ENCODE measurements at places on chromosomes 12 and 14. TPM values are rescaled to one million over a fixed set of nuclear protein-coding genes. Genes with fewer than 3 reads are reported as not detected.

DNA sequence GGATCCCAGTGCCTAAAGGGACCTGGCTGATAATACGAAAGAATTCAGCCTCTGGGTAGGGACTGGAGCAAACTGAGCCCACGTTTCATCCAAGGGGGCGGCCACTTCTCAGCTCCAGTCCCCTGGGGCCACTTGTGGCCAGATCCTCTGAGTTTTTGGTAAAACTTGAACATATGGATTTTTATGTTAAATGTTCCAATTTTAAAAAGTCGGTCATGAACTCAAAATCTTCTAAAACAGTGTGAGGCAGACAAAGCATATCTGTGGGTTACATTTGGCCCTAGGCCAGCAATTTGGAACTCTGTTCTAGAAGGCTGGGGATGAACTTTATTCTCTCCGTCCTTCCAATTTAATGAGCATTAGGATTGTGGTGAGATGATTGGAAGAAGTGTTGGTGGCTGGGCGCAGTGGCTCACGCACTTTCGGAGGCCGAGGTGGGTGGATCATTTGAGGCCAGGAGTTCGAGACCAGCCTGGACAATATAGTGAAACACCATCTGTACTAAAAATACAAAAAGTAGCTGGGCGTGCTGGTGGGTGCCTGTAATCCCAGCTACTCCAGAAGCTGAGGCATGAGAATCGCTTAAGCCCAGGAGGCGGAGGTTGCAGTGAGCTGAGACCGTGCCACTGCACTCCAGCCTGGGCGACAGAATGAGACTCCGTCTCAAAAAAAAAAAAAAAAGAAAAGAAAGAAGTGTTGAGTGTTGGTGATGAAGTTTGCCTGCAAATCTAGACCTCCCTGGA is 3.0 kb upstream of the PPP1CC start:
- peaks cover 26% of the 10 kb centered on the region for H3K4me1 ChIP-seq
- DNase-seq, result no peak
- H3K4me3 ChIP-seq, result no peak overlapping the region

DNA sequence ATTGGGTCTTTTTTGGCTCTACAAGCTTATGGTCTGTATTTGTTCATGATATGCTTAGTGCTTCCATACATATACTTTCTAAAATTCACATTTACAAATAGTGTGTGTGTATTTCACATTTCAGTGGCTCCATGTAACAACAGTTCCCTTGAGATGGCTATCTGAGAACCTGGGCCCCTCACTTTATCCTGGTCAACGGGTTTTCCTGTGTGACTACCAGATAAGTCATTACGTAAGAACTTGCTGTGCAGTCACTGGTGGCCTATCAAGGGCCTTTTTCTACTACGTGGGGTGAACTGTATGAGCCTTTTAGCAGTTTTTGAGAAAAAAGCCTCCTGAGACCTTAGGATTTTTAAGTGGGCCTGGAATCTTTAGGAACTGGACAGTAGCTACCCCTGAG is 454.1 kb downstream of the PCNX1 start:
- H3K36me3 ChIP-seq, result no peaks in the 10 kb centered on the region
- H3K27ac ChIP-seq, result peak overlapping the region; percentile 75
- H3K4me3 ChIP-seq, result no peak overlapping the region
- no peaks in the 10 kb centered on the region for H3K27me3 ChIP-seq

- peak overlapping the region; percentile 93 for H3K27ac ChIP-seq
- H3K27me3 ChIP-seq, result no peaks in the 10 kb centered on the region
- peak; percentile 81 for DNase-seq
- H3K4me3 ChIP-seq, result peak overlapping the region; percentile 93
Observed at GRCh38 chr14:77458249-77458950, 507 bp downstream of the AHSA1 start.

DNA sequence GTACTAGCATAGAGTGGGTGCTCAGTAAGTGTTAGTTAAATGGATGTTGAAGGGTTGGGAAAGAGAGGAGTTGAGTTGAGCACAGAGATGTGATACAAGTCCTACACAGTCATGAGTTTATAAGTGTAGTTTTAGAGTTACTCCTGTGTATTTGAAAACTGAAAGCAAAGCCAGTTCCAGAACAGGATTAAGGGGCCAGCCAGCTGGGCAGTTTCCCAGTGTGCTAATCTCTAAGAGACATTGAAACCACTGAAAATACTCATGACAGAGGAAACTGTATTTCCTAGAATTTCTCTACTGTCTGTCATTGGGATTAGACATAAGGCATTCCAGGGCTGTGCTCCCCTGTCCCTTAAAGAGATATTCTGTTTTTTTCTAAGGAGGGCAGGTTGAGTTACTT is 101.0 kb downstream of the DERA start:
- H3K4me1 ChIP-seq, result peaks cover 13% of the 10 kb centered on the region
- peaks cover 44% of the 10 kb centered on the region for H3K36me3 ChIP-seq
- no peak for DNase-seq
- H3K27me3 ChIP-seq, result no peaks in the 10 kb centered on the region
- H3K27ac ChIP-seq, result peak overlapping the region; percentile 26
- H3K4me3 ChIP-seq, result no peak overlapping the region

- no peak overlapping the region for H3K4me3 ChIP-seq
- no peak overlapping the region for H3K27ac ChIP-seq
- no peak for DNase-seq
- no peaks in the 10 kb centered on the region for H3K36me3 ChIP-seq
- peaks cover 7% of the 10 kb centered on the region for H3K4me1 ChIP-seq
- H3K27me3 ChIP-seq, result no peaks in the 10 kb centered on the region
Observed at GRCh38 chr14:102184316-102185035, 44.8 kb downstream of the WDR20 start.

GRCh38 chr14:74704656-74705055 is 8.2 kb downstream of the AREL1 start:
- no peak overlapping the region for H3K4me3 ChIP-seq
- peaks cover 25% of the 10 kb centered on the region for H3K36me3 ChIP-seq
- no peak for DNase-seq
- H3K27me3 ChIP-seq, result no peaks in the 10 kb centered on the region
- H3K27ac ChIP-seq, result no peak overlapping the region

GRCh38 chr12:12938541-12938940 is 13.4 kb downstream of the GPRC5D start:
- no peak overlapping the region for H3K4me3 ChIP-seq
- no peak for DNase-seq
- H3K36me3 ChIP-seq, result no peaks in the 10 kb centered on the region
- no peak overlapping the region for H3K27ac ChIP-seq

- H3K27me3 ChIP-seq, result no peaks in the 10 kb centered on the region
- no peak overlapping the region for H3K27ac ChIP-seq
- no peaks in the 10 kb centered on the region for H3K36me3 ChIP-seq
Observed at GRCh38 chr12:65204886-65205525, 35.6 kb downstream of the LEMD3 start.

DNA sequence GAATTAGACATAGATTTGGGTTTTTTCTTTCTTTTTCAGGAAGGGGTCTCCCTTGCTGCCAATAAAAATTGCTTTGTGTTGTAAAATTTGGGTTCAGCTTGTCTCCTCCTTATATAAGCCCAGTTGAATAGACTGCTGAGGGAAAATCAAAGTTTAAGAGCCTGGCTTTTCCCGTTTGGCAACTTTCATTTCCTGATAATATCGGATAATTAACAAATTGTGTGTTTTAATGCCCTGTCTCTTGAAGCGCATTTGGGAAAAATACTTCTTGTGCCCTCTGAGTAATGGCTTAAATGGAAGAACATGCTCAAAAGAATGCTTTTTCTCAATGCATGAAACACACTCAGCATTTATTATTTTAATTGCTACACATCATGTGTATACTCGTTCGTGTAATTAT is 198.0 kb upstream of the DCN start:
- H3K36me3 ChIP-seq, result no peaks in the 10 kb centered on the region
- no peak for DNase-seq
- no peak overlapping the region for H3K4me3 ChIP-seq
- no peak overlapping the region for H3K27ac ChIP-seq

- H3K27me3 ChIP-seq, result no peaks in the 10 kb centered on the region
- peak overlapping the region; percentile 99 for H3K27ac ChIP-seq
- DNase-seq, result no peak
- no peak overlapping the region for H3K4me3 ChIP-seq
- H3K36me3 ChIP-seq, result no peaks in the 10 kb centered on the region
Observed at GRCh38 chr12:6343518-6343917, 1.6 kb upstream of the TNFRSF1A start.

DNA sequence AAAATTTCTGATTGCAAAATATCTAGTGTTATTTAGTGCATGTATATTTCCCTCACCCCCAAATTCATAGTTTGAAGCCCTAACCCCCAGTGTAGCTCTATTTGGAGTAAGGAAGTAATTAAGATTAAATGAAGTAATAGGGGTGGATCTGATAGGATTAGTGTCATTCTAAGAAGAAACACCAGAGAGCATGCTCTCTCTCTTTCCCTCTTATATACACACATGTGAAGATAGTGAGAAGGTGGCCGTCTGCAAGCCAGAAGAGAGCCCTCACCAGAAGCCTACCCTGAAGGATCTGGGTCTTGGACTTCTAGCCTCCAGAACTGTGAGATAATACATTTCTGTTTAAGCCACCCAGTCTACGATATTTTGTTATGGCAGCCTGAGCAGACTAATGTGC is 120.3 kb downstream of the TMEM30B start:
- no peak overlapping the region for H3K27ac ChIP-seq
- DNase-seq, result no peak
- no peaks in the 10 kb centered on the region for H3K4me1 ChIP-seq
- no peak overlapping the region for H3K4me3 ChIP-seq
- H3K36me3 ChIP-seq, result no peaks in the 10 kb centered on the region

- H3K27ac ChIP-seq, result peak overlapping the region; percentile 69
- no peaks in the 10 kb centered on the region for H3K27me3 ChIP-seq
- peak; percentile 10 for DNase-seq
- H3K36me3 ChIP-seq, result peaks cover 9% of the 10 kb centered on the region
- H3K4me1 ChIP-seq, result peaks cover 55% of the 10 kb centered on the region
Observed at GRCh38 chr14:24108336-24108874, 6.2 kb upstream of the DCAF11 start.

- no peak overlapping the region for H3K4me3 ChIP-seq
- H3K36me3 ChIP-seq, result peaks cover 26% of the 10 kb centered on the region
Observed at GRCh38 chr12:94208622-94208966, 60.2 kb downstream of the PLXNC1 start.

- DNase-seq, result no peak
- H3K27me3 ChIP-seq, result no peaks in the 10 kb centered on the region
- H3K36me3 ChIP-seq, result no peaks in the 10 kb centered on the region
- H3K4me1 ChIP-seq, result no peaks in the 10 kb centered on the region
Observed at GRCh38 chr12:8822298-8822697, at the start of gene A2ML1. A2ML1 (plus strand) TSS chr12:8822621; CDS start chr12:8822652, 31 bp downstream.

DNA sequence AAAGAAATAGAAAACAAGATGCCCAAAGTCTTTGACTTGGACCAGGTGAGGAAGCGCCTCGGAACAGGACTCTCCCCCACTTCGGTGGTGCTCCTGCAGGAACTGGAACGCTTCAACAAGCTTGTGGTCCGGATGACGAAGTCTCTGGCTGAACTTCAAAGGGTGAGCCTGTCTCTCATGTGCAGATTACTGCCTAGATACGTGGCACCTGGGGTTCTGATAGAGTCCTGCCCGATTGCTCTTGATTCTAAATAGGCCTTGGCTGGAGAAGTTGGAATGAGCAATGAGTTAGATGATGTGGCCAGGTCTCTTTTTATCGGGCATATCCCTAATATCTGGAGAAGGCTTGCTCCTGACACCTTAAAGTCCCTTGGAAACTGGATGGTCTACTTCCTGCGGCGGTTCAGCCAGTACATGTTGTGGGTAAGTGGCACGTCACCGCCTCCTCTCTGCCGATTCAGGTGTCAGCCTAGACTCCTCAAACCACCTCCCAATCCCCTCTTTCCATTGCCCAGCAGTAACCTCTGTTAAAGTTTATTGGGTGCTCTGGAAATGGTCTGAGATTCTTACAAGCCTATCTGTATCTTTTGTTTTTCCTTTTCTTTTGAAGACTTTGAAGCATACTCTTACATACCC is 40.8 kb downstream of the CCDC92 start:
- DNase-seq, result no peak
- H3K27ac ChIP-seq, result no peak overlapping the region
- H3K4me1 ChIP-seq, result no peaks in the 10 kb centered on the region

- H3K4me1 ChIP-seq, result no peaks in the 10 kb centered on the region
- H3K27ac ChIP-seq, result no peak overlapping the region
- DNase-seq, result no peak
- no peak overlapping the region for H3K4me3 ChIP-seq
Observed at GRCh38 chr12:20832911-20833310, 22.4 kb downstream of the SLCO1B3 start.

GRCh38 chr12:4819654-4820053 is 90.1 kb upstream of the KCNA1 start:
- no peaks in the 10 kb centered on the region for H3K4me1 ChIP-seq
- H3K36me3 ChIP-seq, result no peaks in the 10 kb centered on the region
- no peaks in the 10 kb centered on the region for H3K27me3 ChIP-seq
- no peak overlapping the region for H3K4me3 ChIP-seq
- peak overlapping the region; percentile 41 for H3K27ac ChIP-seq

- no peaks in the 10 kb centered on the region for H3K36me3 ChIP-seq
- no peaks in the 10 kb centered on the region for H3K27me3 ChIP-seq
- peak; percentile 78 for DNase-seq
- peaks cover 33% of the 10 kb centered on the region for H3K4me1 ChIP-seq
- H3K4me3 ChIP-seq, result no peak overlapping the region
Observed at GRCh38 chr12:55833056-55833455, 3.7 kb upstream of the DNAJC14 start.

Gene HVCN1
- 46.9 TPM for total RNA-seq

Gene LRP1-AS
- total RNA-seq, result not detected

Gene FBXL14
- total RNA-seq, result 18.2 TPM
